ENCODE measurements at places on chromosomes 1 and 21.

DNA sequence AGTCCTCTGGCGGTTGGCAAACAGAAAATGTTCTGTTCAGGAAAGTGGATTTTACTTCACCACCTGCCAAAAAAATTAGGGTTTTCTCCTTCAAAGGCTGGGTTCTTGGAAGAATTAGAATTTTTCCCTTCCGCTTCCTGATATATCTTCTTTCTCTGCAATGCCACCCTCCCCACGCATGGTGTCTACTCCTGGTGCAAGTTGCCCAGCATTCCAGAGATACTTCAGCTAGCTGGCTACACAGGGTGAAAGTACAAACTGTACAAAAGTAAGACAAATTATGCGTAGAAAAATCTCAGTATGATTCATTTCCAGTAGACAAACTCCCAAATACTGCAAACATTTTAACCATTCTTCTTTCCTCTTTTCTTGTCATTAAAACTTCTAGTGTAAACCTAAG is 430.1 kb upstream of the ESRRG start:
- DNase-seq, result no peak

GRCh38 chr21:42513151-42513984 is at the start of gene SLC37A1:
Gene SLC37A1, plus strand, starts transcription at chr21:42513852. Its CDS starts 4,603 bp downstream, at chr21:42518455.
- no peak for DNase-seq

GRCh38 chr1:117633936-117634335 is 28.1 kb downstream of the TENT5C start:
- no peak for DNase-seq

GRCh38 chr21:36437745-36438128 is 42.2 kb downstream of the CLDN14 start:
- DNase-seq, result no peak

DNA sequence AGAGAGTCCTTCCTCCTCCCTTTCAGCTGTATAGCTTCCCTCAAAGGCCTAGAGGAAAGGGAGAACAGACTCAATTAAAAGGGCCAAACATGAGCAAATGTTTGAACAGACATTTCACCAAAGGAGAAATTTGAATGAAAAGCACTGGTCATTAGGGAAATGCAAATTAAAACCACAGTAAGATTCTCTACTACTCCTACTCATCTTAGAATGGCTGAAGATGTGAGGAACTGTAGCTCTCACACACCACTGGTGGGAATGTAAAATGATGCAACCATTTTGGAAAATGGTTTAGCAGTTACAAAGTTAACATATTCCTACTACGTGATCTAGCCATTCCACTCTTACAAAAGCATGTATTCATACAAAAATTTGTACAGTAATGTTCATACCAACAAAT is 253.0 kb upstream of the HOOK1 start:
- DNase-seq, result no peak

- DNase-seq, result no peak
Observed at GRCh38 chr1:168365719-168366479, 85.2 kb downstream of the TBX19 start.

- no peak for DNase-seq
Observed at GRCh38 chr1:91804546-91805023, 81.4 kb downstream of the TGFBR3 start.

- DNase-seq, result no peak
Observed at GRCh38 chr1:18907917-18908845, 5.8 kb upstream of the ALDH4A1 start.

All from cortex of kidney (tissue), 1 donor.